ENCODE measurements at places on chromosomes 6 and 20.

GRCh38 chr6:39897698-39898097, 36.6 kb downstream of the MOCS1 start:
- DNase-seq, result no peak

GRCh38 chr6:82040405-82041221, 206.9 kb downstream of the IBTK start:
- DNase-seq, result no peak

DNA sequence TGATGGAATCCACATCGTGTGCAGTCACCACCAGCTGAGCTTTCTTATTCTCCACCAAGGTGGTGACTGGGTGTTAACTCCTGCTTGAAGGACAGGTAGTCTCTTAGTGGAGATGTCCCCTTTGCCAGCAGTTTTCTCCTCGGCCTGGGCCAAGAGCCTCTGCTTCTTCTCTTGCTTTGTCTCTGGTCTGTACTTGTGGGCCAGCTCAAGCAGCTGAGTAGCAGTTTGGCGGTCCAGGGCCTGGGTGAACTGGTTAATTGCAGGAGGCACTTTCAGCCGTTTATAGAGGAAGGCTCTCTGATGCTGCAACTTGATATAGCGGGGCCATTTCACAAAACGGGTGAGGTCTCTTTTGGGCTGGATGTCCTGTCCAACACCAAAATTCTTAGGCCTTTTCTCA, 76.0 kb upstream of the NNAT start:
- no peak for DNase-seq

- no peak for DNase-seq
These were observed 151.5 kb upstream of the ATXN1 start for GRCh38 chr6:16912756-16913155.

DNA sequence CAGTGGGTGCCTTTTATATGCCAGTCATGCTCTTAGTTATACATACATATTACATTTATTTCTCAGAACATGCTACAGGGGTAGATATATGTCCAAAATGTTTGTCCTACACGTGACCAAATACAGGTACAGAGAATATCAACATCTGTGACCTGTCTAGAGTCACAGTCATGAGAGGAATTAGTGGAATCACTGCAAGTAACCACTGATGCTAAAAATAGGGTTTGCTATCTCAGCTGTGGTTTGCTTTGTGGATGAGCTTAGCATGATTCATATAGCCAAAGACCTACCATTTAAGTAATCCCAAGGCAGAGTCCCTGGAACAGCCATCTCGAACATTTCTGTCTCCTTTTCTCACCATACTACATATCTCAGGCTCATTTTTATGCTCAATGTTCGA, 32.3 kb downstream of the GSTA3 start:
- DNase-seq, result no peak

- no peak for DNase-seq
These were observed 1.6 kb downstream of the VGLL2 start for GRCh38 chr6:117267054-117267347.

GRCh38 chr6:90537723-90538258, 49.1 kb downstream of the MAP3K7 start:
- DNase-seq, result no peak

GRCh38 chr6:144351379-144352127, 66.4 kb downstream of the UTRN start:
- no peak for DNase-seq

- DNase-seq, result no peak
These were observed 35.6 kb downstream of the RIOK1 start for GRCh38 chr6:7424967-7425807.

- no peak for DNase-seq
These were observed 65.0 kb downstream of the ISM1 start for GRCh38 chr20:13286052-13286451.

DNA sequence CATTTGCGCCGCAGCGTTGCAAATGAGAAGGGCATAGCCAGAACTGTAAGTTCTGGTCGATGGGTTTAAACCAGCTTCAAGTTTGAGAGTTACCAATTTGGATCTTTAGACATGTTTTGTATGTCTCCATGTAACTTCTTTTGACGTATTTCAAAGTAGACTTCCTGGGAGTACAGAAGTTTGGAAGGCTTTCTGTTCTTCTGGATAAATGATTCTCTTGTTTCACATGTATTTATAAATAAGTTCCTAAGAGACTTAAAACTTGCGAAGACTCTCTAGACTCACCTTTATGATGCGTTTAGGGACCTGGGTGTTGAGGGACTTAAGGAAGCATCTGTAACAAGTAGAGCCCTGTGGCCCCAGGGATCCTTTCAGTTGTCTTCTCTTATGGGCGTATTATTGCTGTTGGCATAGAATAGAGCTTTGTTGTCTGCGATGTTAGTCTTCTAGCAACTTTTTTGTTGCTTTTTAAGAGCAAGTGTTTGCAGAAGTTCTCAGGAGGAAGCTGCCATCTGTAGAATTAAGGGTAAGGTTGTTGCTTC, 1.3 kb downstream of the CDYL start:
- DNase-seq, result no peak

GRCh38 chr6:100216760-100217159, 222.7 kb upstream of the MCHR2 start:
- DNase-seq, result no peak

GRCh38 chr20:49925901-49926454, 10.2 kb upstream of the RNF114 start:
- DNase-seq, result no peak

DNA sequence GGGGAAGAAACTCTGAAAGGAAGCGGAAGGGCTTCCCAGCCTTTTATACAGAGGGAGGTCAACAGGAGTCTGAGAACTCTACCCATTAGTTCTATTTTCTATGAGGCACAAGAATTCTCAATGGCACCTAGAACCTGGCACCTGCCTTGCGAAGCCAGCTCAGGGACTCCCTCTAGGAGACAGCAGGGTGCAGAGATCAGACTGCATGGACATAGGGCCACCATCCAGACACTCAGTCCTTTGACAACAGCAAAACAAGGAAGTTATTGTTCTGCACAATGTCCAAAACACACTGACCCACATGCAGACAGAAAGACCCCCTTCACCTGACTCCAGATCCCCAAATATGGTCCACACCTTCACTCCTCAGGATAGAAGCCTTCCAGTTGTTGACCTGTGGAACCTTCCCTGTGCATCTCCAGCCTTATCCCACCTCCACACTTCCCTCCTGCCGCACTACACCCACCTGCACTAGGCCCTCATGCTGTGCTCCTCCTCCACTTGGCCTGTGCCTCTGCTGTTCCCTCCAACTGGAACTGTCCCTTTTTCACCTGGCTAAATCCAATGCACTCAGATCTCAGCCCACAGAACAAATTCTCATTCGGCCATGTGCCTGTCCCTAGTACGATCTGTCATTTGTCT, 27.8 kb downstream of the ACSS1 start:
- no peak for DNase-seq
